Right lobe of liver (tissue), 6 donors: ENCODE measurements at places on chromosomes 16 and 17. TPM values are rescaled to one million over a fixed set of nuclear protein-coding genes. Genes with fewer than 3 reads are reported as not detected.

OR4D2 gene
- total RNA-seq: not detected

AGRP gene
- not detected for total RNA-seq

CLEC19A gene
- total RNA-seq: 0.12 TPM

PRRT2 gene
- 0.60 TPM for total RNA-seq

KRTAP4-1 gene
- not detected for total RNA-seq

OR2C1 gene
- 0.49 TPM for total RNA-seq

UTS2R gene
- total RNA-seq: not detected

ABCA3 gene
- total RNA-seq: 2.1 TPM

GAST gene
- total RNA-seq: not detected

FDXR gene
- 8.6 TPM for total RNA-seq

CCT6B gene
- total RNA-seq: 0.81 TPM

KRT36 gene
- total RNA-seq: not detected

FA2H gene
- not detected for total RNA-seq

CA4 gene
- not detected for total RNA-seq

OR1F1 gene
- not detected for total RNA-seq

CCL8 gene
- total RNA-seq: not detected

GLP2R gene
- 0.53 TPM for total RNA-seq

NEK8 gene
- 2.2 TPM for total RNA-seq
